ENCODE measurements at places on chromosomes 12 and 14.

GRCh38 chr14:61379639-61380184 lies 58.3 kb downstream of the PRKCH start:
- DNase-seq, result no peak

- no peak for DNase-seq
These were observed 204.5 kb upstream of the TBX3 start for GRCh38 chr12:114888448-114888847.

GRCh38 chr12:81942594-81942993 lies 183.4 kb upstream of the PPFIA2 start:
- DNase-seq, result no peak

- no peak for DNase-seq
These were observed at the start of gene SLC8A3 for GRCh38 chr14:70188659-70189455. Gene SLC8A3, minus strand, starts transcription at chr14:70188951. Its CDS starts 20,529 bp downstream, at chr14:70168422.

- DNase-seq, result no peak
These were observed 390.0 kb downstream of the AEBP2 start for GRCh38 chr12:19829100-19829853.
